Activated CD4-positive, alpha-beta T cell treated with anti-CD3 and anti-CD28 coated beads, Interleukin-2, amount 50 U/mL, for 4 hours (primary cell): ENCODE measurements at places on chromosomes 6 and 20.

DNA sequence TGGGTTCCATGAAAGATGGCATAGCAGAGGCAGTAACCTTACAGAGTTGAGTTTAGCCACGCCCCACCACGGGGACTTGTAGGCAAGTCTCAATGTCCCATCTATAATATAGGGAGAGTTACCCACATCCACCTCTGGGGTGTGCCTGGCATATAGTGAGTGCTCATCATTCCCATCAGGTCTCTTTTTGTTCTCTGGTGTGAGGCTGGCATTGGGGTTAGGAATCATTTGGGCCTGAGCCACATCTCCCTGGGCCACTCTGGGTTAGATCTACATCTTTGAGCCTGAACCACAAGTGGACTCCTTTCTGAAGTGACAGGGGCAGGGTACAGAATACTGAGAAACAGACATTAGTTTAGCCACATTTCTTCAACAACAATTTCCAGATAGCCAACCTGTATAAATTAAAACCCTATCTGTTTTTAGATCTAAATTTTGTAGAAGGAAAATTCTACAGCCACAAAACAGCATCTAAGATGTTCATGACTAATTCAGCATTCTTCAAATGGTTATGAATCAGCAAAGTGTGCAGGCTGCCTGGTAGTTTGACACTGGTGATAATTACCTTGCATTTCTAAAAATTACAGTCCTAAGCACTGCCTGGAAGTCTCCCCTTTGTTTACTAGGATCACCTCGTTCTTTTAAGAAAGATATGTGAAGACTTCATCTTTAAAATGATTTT, 20.1 kb downstream of the RNF24 start:
- no peak for DNase-seq

DNA sequence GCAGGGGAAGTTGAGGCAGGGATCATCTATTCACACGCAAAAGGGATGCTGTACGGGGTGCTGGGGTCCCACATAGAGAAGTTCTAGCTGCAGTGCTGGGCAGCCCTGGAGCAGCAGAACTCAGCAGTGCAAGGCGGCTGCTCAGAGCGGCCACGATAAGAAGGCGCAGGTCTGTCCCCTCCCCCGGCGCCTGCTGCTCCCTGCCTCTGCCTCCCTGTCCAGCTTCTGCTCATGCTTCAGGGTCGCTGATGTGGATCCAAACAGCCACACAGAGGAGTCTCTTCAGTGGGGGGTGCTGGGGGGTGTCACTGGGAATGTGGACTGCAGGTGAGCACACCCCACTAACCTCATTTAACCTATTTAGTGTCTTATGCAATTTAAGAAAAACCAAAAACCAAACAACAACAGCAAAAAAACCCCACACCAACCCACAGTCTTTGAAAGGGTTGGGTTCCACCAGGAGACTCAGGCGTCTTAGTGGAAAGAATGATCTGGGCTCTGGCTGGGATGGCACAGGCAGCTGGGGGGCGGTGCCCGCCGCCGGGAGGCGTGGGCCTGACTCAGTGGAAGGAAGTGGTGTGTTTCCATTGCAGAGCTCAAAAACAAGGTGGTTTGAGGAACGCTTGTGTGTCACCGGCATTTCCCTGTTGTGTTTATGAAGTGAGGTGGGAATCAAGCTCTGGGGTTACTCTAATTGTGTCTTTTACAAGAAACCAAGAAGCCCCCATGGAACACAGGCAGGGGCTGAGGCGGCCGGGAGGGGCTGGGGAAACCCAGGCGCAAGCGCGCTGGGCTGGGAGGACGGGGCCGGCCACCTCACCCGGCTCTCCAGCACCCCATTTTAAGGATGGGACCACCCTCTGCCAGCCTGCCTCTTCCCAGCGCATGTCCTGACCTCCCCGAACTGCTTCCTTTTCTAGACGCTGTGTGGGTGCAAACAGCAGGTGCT, 55.1 kb downstream of the IRF4 start:
- peak; percentile 96 for DNase-seq

- DNase-seq: no peak
Measured at GRCh38 chr20:54494303-54495006, 19.1 kb downstream of the DOK5 start.

DNA sequence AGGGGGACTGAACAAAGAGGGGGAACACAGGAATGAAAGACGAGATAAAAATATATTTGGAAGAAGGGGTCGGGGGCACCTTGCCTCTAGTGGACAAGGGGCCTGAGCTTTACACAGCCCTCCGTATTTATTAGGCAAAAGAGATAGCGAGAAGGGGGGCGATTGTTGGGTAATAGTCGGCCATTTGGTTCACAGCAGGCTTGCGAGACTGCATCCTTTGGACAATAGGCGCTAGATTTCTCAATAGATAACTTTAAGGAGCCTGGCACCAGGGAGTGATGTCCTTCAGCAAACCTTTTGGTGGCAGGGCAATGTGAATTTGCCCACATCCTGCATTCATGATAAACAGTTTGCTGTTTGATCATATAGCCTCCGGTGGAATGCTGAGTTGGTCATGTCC, 3.0 kb upstream of the NANP start:
- DNase-seq: no peak

- no peak for DNase-seq
Measured at GRCh38 chr6:110326609-110327008, 31.5 kb downstream of the METTL24 start.

GRCh38 chr20:57786304-57786932, 76.6 kb upstream of the PMEPA1 start:
- DNase-seq: no peak

DNA sequence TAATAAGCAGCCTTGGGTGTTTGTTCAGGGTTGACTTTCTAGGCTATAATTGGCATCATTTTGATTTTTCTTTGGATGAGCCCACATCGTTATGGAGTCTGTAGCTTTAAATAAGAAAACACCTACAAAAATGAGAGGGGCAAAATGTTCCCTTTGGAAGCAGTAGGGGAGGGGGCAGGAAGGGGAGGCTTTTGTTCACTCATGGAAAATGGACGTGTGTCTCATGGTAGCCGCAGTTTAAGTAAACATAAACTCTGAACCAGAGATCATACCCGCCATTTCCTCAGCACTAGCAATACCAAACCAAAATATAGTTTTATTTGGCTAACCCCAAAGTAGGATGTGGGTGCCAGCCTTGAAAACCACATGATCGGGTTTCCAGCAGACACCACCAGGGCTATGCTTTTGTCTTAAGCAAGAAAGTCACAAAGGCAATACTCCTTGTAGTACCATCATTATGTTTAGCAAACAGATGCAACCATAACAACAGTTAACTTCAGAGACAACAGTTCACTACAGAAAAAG, 572.5 kb upstream of the JAG1 start:
- no peak for DNase-seq

- DNase-seq: no peak
Measured at GRCh38 chr6:11330413-11330760, 97.9 kb upstream of the NEDD9 start.

- DNase-seq: peak; percentile 74
Measured at GRCh38 chr6:188821-189655, 103.2 kb upstream of the DUSP22 start.

DNA sequence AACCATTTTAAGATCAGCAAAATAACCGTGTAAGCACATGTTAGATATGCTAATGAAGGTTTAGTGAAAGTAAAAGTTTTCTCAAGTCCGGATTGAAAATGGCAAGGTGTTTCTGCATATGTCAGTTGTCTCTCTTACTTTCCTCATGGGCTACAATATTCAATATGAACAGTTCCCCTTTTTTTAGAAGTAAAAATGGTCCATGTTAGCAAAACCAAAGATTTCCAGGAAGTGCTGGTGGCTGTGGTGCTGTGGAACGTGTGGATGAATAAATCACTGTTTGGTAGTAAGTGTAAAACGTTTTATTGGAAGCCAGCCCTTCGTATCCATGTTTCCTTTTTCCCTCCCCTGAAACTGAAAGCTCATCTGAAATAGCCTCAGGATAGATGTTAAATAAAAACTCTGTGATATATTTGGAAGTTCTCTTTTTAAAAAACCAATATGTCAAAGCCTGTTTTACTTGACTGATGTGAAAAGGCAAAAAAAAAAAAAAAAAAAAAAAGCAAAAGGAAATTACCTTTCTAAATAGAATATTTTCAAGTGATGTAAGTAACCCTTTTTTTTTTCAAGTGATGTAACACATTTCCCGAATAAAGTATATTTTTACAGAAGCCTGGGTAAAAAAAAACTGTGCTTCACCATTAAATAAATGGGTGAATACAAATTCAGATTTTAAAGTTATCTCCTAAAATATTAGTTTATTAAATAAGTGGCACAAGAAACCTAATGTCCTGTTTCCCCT, 41.9 kb downstream of the PLEKHG1 start:
- DNase-seq: no peak

DNA sequence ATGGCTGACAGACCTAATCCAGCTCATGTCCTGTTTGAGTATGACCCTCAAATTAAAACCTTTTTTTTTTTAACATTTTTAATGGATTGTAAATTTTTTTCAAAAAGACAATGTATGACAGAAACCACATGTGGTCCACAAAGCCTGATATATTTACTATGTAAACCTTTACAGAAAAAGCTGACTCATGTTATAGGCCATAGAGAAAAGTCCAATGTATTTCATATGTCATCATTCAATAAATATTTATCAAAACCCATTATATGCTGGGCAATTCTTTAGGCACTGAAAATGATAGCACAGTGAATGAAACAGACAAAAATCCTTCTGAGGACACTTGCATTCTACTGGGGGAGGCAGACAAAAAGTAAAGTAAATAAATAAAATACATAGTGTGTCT, 826.2 kb upstream of the FLRT3 start:
- no peak for DNase-seq

- no peak for DNase-seq
Measured at GRCh38 chr6:138817799-138818198, 21.9 kb downstream of the ECT2L start.

DNA sequence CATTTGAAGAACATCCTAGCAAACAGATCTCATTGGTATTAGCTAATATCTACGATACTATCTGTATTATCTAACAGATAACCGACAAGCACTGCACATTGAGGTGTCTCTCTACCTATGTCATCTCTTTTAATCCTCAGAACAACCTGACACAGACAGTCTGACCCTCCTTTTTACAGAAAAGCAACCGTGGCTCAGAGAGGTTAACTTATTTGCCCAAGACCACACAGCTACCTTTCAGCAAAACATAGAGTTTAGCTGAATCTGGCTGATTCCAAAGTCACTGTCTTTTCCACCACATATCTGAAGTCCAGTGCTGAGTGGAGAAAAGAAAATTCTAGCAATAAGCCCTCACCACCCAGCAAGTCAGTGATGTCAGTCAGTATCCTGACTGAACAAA, 358.7 kb upstream of the JARID2 start:
- DNase-seq: no peak

- no peak for DNase-seq
Measured at GRCh38 chr6:76774781-76775384, 688.4 kb downstream of the HTR1B start.

- DNase-seq: no peak
Measured at GRCh38 chr6:63014290-63014689, 197.0 kb upstream of the FKBP1C start.
